ENCODE measurements at places on chromosomes 3 and 15. TPM values are rescaled to one million over a fixed set of nuclear protein-coding genes. Genes with fewer than 3 reads are reported as not detected.

CPA3 gene
- total RNA-seq: 1.6 TPM

ITIH4 gene
- total RNA-seq: 10.7 TPM

CADPS gene
- 5.4 TPM for total RNA-seq

MUSTN1 gene
- 11.9 TPM for total RNA-seq

C2CD4B gene
- 15.8 TPM for total RNA-seq

EFHB gene
- 1.5 TPM for total RNA-seq

CHAC1 gene
- total RNA-seq: 1.6 TPM

CATSPER2 gene
- total RNA-seq: 1.9 TPM

SI gene
- total RNA-seq: under 0.01 TPM

UPK1B gene
- 8.8 TPM for total RNA-seq

PLD1 gene
- 29.8 TPM for total RNA-seq

SPATA12 gene
- total RNA-seq: not detected

ALDH1A2 gene
- total RNA-seq: 157 TPM

CCR9 gene
- total RNA-seq: 0.18 TPM

SNRPN gene
- 188 TPM for total RNA-seq

C2CD4A gene
- total RNA-seq: 0.35 TPM

MAGEL2 gene
- 5.4 TPM for total RNA-seq

TMEM207 gene
- 12.2 TPM for total RNA-seq

GPR149 gene
- total RNA-seq: not detected

RAB27A gene
- 14.8 TPM for total RNA-seq

DPPA4 gene
- total RNA-seq: 6.1 TPM

SCAMP5 gene
- total RNA-seq: 14.1 TPM

NPAP1 gene
- total RNA-seq: 0.82 TPM

ECE2 gene
- total RNA-seq: not detected

GOLGA8N gene
- 16.7 TPM for total RNA-seq

ADAMTS7 gene
- total RNA-seq: 37.3 TPM

LIPH gene
- 1.9 TPM for total RNA-seq

PODXL2 gene
- total RNA-seq: 37.0 TPM

NEK10 gene
- 11.1 TPM for total RNA-seq

RTP4 gene
- 1.7 TPM for total RNA-seq

UBA7 gene
- 65.3 TPM for total RNA-seq

DUOXA1 gene
- 0.93 TPM for total RNA-seq

MCTP2 gene
- total RNA-seq: 21.3 TPM

P3H2 gene
- total RNA-seq: 73.9 TPM

CNTN3 gene
- total RNA-seq: 8.1 TPM

PLS1 gene
- 14.1 TPM for total RNA-seq

CCR2 gene
- total RNA-seq: 4.7 TPM

TUSC7 gene
- total RNA-seq: not detected

ANKRD63 gene
- total RNA-seq: 0.58 TPM

SLC15A2 gene
- 23.4 TPM for total RNA-seq

CASR gene
- 24.4 TPM for total RNA-seq

LRRIQ4 gene
- total RNA-seq: 0.35 TPM

SLC28A2 gene
- 0.23 TPM for total RNA-seq

KNG1 gene
- total RNA-seq: 116 TPM

IQCF5 gene
- not detected for total RNA-seq

FBXW12 gene
- total RNA-seq: 0.23 TPM

FANCD2 gene
- total RNA-seq: 14.9 TPM

CLDN16 gene
- total RNA-seq: 73.5 TPM

NR1I2 gene
- total RNA-seq: 0.47 TPM

RPL35A gene
- total RNA-seq: 636 TPM

FBXO40 gene
- total RNA-seq: 1.5 TPM

MYEF2 gene
- total RNA-seq: 33.2 TPM

RAF1 gene
- 124 TPM for total RNA-seq

ZBTB20 gene
- total RNA-seq: 80.8 TPM

ANKRD34C gene
- 0.12 TPM for total RNA-seq

STOML1 gene
- 16.5 TPM for total RNA-seq

TTLL13 gene
- 1.3 TPM for total RNA-seq

Data from metanephros (tissue), 2 donors.